ENCODE measurements at places on chromosomes 3 and 15.

DNA sequence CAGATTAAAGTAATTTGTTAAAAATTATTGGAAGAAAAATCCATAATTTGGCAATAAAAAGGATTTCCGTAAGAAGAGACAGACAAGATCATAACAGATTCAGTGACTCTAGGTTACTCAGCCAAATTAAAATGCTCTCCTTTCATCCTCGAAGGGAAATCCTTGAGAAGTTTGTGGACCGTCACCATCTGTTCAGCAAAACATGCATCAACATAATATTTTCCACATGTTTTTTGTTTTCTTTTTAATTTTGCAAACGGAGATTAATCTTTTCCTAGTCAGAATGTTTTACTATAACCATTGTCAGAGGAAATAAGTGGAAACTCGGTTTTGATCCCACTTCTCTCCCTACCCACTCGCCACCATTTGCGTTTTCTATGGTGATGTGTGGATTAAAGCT lies 128.3 kb downstream of the TMCO5A start:
- DNase-seq, result no peak

DNA sequence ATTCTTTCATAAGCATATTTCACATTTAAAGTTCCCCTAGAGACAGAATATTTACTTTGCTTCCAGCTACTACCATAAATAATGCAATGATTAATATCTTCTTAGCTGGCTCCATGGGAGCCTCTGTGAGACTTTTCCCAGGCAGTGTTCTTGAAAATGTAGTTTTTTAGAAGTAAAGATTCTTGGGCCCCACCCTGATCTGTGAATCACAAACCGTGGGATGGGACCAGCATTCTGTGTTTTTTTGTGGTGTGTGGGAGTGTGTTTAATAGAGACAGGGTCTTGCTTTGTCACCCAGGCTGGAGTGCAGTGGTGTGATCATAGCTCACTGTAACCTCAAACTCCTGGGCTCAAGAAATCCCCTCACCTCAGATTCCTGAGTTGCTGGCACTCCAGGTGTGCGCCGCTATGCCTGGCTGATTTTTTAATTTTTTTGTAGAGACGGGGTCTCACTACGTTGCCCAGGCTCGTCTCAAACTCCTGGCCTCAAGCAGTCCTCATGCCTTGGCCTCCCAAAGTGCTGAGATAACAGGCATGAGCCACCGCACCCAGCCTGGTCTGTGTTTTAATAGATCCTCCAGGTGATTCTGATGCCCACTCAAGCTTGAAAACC lies 83.0 kb downstream of the KLHL25 start:
- DNase-seq, result no peak

DNA sequence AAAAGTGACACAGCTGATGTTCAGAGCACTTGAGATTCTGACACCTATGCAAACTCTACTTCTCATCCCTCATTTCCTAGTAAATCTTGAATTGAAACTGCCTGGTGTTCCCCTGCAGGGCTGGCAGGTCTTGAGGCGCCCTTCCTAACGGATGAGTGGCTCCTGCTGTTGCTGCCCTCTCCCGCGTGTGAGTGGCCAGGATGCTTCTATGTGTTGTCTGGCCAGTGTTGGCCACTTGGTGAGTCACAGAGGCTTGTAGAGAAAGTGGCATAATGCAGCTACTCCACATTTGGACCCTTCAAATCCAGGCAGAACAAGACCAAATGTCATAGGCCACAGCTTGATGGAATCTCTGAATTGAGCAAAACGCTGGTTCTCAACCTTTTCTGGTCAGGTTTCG lies 63.6 kb downstream of the MOBP start:
- peak; percentile 16 for DNase-seq

GRCh38 chr3:109188741-109189140 lies 52.2 kb downstream of the C3orf85 start:
- DNase-seq, result no peak

DNA sequence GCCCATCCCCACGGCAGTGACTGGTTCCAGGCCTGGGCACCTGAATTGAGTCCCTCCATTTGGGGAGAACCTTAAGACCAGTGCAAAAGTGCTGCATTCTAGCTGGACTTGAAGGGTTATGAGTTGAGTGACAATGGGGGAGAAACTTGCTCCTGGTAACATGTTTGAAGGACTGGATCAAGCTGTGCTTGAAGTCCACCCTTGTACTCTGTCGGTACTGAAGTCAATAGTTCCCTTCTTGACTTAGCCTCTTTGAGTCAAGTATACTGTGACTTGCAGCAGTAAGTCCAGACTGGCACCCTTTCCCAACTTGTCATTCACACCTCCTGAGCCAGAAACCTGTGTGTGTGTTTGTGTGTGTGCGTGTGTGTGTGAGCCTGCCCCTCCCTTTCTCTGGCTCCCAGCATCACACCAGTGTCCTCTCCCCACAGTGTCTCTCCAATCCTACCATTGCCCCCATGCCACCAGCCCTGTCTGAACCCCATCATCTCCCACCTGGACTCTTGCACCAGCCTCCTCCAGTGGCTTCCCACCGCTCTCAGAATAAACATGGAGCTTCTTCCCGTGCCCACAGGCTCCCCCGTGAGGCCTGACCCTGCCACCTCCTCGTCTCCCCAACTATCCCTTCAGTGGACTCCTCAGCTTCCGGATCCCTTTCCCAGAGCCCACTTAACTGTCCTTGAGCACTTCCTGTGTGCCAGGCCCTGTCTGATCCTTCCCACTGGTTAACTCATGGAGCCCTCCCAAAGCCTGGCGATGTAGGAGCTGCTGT lies 10.2 kb upstream of the FBLN2 start:
- DNase-seq, result no peak

GRCh38 chr3:127399154-127399553 lies 111.3 kb upstream of the PRR20G start:
- no peak for DNase-seq

DNA sequence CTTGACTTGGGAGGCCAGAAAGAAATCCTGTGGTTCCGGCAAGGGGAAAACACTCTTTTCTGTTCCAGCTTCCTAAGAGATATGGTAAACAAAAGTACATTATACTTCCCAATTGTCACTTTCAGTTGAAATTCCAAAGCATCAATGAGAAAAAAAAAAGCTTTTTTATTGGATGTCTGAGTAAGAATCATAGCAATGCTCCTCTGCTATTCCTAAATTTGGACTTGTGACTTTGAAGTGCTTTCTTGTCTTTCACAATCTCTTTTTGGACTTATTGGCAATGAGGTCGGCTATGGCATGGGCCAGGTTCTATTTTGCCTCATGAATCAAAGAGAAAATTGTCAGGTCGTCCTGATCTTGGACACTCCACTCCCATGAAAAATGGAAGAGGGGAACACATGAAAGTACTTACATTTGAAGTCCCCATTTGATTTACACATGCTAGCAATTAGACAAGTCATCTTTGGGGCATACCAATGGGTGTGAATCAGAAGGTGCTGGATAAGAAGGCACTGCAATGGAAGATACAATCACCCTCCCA lies 170.5 kb downstream of the GREM1 start:
- peak; percentile 69 for DNase-seq

DNA sequence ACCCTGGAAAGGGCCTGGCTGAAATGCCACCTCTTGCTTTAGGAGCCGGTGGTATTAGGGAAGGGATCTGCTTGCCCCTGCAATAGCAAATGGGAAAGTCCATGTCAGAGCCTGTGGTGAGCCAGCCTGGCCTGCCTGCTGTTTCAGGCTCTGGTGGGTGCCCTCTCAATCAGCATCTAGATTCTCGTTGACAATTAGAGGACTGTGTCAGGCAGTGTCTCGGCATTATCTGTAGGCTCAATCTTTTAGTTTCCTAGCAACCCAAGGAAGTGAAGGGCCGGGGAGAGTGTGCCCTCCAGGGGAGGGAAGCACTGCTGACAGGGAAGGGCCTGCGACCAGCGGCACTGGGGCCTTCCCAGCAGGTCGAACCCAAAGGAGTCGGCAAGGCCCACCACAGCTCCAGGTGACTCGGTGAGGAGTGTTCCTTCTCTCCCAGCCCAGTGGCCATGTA lies 42.1 kb downstream of the TLE3 start:
- DNase-seq, result no peak

DNA sequence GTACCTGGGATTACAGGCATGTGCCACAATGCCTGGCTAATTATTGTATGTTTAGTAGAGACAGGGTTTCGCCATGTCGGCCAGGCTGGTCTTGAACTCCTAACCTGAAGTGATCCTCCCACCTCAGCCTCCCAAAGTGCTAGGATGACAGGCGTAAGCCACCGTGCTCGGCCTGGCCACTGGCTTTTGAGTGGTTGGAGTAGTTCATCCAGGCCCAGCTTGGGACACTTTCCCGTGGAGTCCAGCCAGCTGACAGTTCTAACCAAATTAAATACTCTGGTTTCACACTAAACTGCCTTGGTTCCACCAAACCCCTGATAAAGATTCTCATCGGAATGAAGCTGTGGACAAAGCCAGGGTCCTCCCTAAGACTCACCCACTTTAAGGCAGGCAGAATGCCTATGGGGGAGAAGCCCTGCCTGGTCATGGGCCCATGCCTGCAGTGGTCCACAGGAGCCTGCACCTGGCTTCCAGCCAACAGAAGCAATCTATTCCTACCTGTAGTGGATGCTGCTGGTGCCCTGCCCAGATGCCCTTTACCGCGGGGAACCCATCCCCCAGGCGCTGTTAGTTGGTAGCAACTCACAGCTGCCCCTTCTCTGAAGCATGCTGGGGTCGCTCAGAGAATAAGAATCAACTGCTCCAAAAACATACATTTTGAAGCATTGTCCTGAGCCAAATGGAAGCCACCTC lies 5.2 kb upstream of the SLC28A1 start:
- DNase-seq, result no peak

- peak; percentile 61 for DNase-seq
These were observed at the start of gene CNTN3 for GRCh38 chr3:74614107-74614967. TSS of gene CNTN3 (minus strand) at chr3:74614659. CDS start at chr3:74521112, 93,547 bp downstream.

Measured in EL (cell line).